Head of caudate nucleus (tissue), 42 donors: ENCODE measurements at places on chromosomes 3 and 15.

GRCh38 chr3:72052841-72053409, 268.0 kb upstream of the PROK2 start:
- no peak for DNase-seq

DNA sequence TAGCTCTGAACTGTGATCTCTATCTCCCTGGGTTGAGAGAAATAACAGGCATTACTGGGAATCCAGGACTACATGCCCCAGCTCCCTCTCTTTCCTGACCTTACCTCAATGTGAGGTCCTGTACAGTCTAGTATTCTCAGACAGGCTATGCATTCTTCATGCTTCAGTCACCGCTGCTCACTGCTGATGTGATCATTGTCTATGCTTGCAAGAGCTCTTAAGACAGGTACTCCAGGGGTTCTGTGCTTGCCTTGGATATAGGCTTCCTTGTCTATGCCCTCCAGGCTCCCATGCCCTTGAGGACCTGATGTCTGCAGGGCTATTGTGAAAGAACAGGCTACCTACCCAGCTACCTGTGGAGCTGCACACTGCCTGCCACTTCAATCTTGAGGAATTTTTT, 183.6 kb downstream of the MBNL1 start:
- no peak for DNase-seq

GRCh38 chr3:129927072-129927471, 33.6 kb upstream of the TMCC1 start:
- no peak for DNase-seq

DNA sequence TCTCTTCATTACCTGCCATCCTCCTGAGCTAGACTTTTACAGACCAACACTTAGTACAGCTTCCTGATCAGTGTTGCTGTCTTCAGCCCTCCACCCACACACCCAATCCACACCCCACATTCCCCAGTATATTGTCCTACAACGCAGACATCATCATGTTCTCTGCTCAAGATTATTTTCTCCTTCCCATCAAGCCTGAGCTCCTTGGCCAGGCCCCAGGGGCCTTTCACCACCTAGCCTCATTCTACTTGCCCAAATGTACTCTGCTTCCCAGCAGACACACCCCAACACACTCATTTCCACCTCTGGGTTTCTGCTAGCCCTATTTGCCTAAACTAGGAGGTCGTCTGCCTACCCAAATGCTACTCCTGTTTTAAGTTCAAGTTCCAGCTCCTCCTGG, 37.0 kb downstream of the DAPK2 start:
- DNase-seq = no peak

DNA sequence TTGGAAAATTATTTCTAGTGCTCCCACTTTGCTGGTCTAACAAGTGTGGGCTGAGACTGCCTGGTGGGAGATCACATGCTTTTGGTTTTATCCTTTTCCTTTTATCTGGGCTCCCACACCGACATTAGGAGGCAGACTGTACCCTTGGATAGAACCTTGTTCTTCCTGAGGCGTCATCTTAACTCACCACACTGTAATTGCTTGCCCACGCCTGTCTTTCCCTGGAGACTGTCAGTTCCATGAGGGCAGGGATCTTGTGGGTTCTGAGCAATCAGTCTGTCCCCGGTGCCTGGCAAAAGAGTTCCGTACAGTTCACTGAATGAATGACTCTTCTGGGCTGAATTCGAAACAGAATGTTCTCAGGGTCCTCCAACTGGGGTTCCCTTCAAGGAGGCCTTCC, 124.6 kb upstream of the ABHD17C start:
- DNase-seq = no peak
